ENCODE measurements at places on chromosomes 13 and 19.

GRCh38 chr19:24142771-24143170 lies 55.8 kb downstream of the ZNF254 start:
- no peak for DNase-seq

DNA sequence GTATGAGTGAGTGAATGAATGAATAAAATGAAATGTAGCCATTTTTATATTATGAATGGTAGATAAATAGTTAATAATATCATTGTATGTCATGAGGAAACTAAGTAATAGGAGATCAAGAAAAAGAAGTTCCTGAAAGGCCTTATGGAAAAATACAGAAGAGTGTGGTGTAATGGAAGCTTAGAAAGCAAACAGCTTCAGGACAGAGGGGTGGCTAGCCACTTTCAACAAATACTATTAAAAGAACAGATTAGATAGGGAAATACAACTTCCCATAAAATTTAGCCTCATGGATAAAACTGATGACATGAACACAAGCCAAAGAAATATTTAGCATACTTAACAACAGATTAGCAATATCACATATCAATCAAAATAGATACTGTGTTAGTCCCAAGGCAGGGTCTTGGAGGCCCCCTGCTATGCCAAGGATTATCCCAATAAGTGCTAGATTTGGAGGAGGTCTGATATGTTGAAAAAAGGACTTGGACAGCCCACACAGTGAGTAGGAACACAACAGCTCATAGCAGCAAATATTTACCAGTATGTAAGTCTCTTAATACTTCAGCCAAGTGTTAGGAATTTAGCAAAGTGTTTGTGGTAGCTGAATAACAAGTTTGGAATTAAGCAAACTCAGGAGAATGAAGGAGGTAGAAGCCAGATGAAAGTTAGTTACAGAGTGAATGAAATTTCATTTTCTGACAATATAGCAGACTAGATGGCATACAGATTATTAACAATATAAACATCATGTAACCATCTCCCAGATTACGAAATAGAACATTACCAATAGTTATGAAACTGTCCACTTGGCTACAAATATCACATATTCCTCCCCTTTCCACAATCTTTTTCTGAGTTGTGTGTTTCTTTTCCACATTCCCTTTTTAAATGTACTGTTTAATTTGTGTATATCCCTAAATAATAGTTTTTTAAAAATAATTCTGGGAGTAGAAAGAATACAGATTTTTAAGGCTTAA lies 1632.0 kb downstream of the PCDH9 start:
- DNase-seq = peak; percentile 71

DNA sequence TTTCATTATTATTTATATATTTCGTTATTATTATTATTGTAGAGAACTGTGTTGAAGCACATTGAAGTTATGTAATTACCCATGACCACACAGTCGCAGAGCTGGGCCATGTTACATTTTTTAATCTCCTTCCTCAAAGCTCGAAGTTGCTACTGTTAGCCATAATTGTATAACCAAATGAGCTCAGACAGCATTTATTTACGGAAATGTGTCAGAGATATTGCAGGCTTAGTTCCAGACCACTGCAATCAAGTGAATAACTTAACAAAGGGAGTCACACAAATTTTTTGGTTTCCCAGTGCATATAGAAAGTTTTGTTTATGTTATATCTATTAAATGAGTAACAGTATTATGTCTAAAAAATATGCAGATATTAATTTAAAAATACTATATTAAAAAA lies 147.1 kb upstream of the SLITRK1 start:
- DNase-seq = no peak

GRCh38 chr13:21243045-21243897 lies 66.8 kb downstream of the MRPL57 start:
- no peak for DNase-seq

DNA sequence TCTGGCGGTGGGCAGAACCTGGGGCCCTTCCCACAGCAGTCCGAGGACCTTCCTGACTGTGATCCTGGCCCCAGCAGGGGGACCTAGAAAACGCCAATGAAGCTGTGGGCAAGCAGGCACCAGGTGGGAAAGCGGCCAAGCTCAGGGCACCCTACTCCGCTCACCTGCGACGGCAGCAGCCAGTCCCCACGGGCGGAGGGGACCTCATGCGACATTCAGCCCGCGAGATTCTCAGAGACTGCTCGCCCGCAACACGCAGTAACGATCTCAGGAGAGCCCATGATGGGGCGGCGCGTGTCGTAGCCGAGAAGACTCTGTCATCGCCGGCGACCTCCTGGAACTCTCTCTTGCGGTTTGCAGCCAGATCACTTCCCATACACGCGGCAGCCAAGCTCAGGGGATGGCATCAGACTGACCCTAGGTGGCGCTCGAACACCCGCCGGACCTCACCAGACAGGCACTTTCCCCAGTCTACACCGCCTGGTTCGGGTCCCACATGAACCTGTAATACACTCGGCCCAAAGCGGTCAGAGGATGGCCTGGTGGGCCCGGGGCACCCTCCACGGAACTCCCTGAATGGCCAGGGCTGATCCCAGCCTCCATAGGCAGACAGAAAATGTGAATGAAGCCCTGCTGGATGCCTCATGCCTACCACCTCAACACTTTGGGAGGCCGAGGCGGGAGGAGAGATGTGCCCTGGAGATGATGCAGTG lies 26.5 kb downstream of the MAN2B1 start:
- peak; percentile 37 for DNase-seq

DNA sequence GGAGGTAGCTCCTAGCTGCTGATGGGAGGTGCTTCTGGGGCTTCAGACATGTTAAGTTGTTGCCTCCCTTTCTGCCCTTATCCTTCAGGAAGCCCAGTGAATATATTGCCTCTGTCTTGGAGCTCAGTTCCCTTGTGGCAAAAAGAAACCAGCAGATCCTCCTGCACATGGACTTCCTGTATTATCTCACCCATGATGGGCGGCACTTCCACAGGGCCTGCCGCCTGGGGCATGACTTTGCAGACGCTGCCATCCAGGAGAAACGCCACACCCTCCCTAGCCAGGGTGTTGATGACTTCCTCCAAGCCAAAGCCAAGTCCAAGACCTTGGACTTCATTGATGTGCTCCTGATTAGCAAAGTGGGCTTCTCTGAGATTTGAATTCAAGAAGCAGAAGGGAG lies 6.0 kb upstream of the CYP4F12 start:
- no peak for DNase-seq

GRCh38 chr19:41297628-41298347 lies 12.2 kb upstream of the CCDC97 start:
- DNase-seq = no peak

GRCh38 chr13:111476197-111476596 lies 155.8 kb downstream of the TEX29 start:
- no peak for DNase-seq

- DNase-seq = no peak
Measured at GRCh38 chr19:49856574-49857021, 5.6 kb downstream of the PTOV1 start.

GRCh38 chr13:50993934-50994333 lies 84.3 kb downstream of the RNASEH2B start:
- DNase-seq = no peak

GRCh38 chr19:29338480-29338879 lies 125.5 kb upstream of the UQCRFS1 start:
- DNase-seq = no peak

DNA sequence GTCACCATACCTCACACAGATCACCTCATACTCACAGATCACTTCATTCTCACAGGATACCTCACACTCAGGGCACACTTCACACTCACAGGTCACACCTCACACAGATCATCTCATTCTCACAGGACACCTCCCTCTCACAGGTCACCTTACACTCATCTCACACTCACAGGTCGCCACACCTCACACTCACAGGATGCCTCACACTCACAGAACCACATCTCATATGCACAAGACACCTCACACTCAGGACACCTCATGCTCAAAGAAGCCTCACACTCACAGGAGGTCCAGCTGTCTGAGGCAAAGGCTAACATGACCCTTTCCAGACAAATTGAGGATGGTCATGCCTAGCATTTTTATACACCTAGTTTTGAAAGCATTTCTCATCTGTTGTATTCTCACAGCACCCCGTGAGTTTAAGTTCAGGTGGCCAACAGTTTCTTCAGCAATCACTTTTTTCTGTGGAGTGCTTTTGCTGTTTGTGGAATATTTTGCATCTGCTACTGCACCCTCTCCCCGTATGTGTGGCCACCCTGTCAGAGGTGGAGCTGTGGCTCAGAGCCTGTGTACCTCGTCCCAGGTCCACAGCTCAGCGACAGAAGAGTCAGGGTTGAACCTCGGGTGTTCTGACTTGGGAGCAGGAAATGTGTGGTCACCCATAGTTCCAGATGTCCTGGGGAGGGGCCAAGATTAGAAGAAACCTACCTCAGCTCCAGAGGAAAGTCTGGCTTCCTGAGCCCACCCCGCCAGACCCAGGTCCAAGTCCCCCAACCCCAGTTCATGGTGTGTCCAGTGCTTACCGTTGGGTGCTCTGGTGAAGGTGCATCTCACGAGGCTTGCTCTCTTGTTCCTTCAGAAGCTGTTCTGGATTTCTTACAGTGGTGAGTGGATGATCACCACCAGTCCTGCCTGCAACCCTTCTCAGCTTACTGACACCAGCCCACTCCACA lies 7.6 kb downstream of the F7 start:
- DNase-seq = no peak

DNA sequence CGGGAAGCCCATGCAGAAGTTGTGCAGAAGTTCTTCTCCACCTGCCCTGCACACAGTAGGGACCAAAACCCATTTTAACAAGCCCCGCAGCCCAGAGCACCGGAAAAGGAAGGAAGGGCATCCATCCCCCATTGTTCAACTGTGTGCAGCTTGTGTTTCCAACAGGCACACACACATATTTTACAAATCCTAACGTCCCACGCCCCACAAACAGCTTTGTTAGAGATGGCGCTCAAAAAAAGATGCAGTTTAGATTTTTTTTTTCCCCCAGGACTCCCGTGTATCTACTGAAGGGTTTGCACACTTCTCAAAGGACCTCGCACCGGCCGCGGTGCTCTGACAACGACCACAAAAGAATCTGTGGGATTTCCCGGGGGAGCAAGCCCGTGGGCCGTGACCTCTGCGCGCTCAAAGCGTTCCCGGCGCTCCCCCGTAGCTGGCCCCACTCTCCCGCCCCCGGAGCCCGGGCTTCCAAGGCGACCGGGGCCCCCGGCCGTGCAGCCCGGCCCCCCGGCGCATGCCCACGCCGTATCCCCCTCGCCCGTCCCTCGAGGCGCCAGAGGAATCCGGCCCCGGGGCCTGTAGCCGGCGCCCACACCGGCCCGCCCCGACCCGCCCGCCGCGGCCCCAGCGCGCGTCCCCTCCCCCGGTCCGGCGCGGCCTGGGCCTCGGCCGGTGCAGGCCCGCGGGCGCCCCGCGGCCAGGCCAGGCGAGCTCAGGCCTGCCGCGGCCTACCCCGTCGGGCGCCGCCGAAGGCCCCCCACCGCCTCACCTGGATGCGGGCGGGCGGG lies 523 bp downstream of the ELAVL1 start:
- no peak for DNase-seq

DNA sequence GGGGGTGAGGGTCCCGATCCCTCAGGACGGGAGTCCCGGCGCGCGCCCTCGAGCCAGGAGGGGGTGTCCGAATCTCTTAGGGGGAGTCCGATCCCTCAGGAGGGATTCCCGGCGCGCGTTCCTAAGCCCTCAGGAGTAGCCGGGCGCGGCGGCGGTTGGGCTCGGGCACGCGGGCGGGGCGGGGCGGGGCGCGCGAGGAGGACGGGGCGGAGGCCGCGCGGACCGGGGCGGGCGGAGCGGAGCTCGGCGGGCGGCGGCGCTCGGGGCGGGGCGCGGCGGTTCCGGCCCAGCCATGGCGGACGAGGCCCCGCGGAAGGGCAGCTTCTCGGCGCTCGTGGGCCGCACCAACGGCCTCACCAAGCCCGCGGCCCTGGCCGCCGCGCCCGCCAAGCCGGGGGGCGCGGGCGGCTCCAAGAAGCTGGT lies at the start of gene CUL4A:
Gene CUL4A (plus strand): TSS at position 278 of the 423 bp plus-strand sequence. CDS start 15 bp downstream, at position 293.
- DNase-seq = no peak
